ENCODE measurements at places on chromosomes 16 and 17.
A peak's percentile ranks its signal among the peaks of the same experiment; 100 is the strongest.

DNA sequence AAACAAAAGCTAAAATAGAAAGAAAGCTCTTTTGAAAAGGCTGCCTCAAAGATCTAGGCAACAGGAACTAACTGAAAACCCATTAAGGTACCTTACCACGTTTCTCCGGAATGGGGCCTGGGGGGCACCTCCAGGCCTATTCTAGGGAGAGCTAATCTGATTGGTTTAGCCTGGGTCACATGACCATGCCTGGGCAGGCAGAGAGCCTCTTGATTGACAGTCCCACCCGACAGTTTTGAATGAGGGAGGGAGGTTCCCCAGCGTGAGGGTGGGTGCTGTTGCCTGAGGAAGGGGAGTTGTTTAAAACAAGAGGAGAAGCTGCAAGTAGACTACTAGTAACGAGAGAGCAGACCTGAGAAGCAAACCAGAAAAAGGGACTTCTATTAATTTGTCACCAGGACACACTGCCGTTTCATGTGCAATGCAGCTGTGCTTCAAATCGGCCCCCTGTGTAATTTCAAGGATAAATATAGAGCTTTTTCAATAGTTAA lies 143.4 kb upstream of the HS3ST2 start:
- DNase-seq, result peak; percentile 34

DNA sequence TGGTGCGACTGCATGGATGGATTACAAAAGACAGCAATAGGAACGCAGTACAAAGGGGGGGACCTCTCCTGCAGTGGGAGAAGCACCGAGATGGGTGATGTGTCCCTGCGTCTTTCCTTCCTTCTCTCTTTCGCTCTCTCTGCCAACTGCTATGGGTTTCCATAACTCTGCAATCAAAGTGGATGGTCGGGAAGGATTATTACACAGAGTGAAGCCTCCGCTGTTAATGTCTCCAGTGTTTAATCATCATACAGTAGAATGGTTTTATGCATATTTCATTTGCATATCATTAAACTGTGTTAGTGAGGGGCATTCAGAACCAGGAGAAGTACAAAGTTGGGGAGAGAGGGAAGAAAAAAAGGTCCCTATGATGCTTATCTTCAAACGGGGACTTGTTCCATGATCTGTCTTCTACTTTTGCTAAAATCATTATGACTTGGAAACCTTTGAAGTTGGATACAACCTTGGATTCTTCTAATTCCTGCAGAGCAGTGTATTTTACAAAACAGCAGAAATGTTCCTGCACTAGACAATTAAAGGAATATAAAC lies 255.9 kb upstream of the PMFBP1 start:
- no peak for DNase-seq

DNA sequence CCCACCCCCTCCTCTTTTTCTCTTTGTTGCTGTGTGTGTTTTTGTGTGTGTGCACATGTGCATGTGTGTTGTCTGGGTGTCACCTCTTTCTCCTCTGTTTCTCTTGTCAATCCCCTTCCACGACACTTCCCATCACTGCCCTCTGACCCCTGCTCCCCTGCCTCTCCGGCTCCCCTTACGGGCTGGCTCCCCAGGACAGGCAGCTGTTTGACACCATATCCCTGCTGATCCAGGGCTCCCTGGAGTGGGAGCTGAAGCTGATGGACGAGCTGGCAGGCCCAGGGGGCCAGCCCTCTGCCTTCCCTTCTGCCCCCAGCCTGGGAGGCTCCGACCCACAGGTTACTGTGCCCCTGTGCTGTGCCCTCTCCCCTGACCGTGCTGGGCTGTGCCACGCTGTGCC lies 15.2 kb upstream of the ABCC3 start:
- DNase-seq, result no peak

DNA sequence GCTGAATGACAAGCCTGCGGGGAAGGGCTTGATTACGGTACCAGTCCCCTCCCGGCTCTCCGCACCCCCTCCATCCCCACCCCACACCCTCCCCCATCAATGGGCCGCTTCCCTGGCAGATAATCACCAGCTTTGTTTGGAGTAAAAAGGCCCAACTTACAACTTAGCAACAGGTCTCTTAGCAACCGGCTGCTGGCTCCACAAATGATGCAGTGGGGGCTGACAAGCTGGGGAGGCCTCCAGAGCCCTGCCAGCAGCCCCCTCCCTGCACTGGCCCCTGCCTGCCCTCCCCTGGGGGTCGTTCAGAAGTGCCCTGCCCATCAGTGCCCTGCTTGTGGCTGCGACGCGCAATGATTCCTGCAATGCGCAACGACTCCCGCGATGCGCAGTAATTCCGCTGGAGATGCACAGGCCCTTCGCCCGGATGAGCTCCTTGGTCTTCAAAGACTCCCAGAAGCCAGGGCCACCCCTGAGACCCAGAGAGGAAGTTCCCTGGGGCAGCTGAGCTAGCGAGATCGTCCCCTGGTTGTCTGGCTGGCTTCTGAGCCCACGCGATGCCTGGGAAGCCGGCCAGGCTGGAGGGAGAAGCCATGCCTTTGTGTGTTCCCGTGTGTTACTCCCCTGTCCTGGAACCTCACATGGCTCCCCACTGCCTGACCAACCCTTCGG lies 23.3 kb downstream of the CPNE2 start:
- DNase-seq, result no peak

DNA sequence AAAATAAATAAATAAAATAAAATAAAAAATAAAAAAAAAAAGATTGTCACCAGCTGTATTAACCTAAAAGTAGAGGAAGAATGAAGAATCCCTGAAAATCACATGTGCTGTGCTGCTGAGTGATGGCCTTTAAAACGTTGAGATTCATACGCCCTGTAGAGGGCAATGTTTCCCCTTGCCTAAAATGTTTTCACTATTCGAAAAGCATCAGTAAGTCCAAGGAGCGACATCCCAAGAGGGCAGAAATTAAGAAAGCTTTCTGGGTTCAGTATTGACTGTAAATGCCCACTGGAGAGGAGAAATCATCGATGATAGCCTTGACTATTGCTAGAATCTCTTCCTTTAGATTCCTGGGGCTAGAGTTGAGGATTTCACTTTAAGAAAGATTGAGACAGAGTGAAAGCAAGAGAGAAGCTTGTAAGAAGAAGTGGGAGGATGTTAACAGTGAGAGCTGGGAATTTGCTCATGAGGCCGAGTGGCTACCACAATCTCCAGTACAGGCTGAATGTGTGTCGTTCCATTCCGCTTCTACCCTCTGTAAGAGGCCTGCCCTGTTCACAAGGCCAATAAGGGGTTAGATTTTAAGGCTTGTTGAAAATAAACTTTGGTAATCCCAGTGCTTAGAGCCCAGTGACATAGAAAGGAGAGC lies 170.8 kb upstream of the FAM20A start:
- DNase-seq, result no peak

DNA sequence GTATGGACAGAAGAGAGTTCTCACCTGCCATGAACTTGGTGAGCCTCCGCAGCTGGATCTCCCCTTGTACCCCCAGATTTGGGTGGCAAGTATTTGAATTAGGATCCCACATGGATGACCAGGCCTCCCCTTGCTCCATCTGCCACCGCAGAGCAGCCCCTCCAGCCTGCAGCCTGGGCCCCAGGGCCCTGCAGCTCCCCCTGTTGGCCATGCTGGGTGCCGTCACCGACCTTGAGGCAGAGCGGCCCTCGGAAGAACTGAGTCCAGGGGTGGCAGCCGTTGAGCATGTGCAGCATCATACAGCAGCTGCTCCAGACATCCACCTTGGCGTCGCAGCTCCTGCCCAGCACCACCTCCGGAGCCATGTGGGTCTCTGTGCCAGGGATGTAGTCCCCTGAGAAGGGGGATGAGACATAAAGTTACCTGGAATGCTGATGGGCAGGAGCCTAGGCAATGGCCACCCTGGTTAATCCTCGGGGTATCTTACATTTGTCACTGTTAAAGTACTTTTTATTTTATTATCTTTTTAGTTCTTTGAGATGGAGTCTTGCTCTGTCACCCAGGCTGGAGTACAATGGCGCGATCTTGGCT lies 9.0 kb upstream of the SPATA32 start:
- DNase-seq, result no peak

DNA sequence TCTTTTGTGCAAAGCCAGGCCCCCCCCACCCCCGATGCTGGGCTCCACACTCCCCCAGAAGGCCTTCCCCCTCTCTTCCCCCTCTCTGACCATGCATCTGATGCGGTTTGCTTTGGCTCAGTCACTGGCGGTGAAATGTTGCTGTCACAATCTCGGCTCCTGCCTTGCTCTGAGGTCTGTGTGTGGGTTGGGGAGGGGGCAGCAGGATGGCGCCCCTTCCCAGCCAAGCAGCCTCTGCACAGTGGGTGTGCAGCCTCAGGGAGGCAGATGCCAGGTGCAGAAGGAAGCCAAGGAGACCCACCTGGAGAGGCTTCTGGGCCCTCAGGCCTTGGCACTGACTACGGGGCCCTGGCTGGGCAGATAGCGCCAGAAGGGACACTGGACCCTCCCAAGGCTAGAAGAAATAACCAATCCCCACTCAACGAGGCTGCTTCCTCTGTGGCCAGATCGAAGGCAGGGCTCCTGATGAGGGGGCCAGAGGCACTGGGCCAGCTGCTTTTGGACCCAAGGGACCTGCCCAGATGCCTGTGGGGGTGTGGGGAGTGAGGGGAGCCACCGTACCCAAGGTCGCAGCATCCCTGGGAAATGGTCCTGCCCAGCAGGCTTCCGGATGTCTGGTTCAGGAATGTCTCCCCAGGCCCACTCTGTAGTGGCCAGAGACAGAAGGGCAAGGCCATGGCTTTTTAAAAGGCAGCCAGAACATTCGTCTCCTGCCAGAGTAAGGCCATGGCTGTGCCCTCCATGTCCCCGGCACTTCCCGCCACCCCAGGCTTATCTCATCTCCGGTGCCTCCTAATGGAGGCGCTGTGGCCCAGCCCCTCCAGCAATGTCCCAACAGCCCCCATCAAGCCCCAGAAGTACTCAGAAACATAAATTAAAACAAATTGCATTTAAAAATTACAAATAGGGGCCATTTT lies 43.4 kb upstream of the SLC38A10 start:
- DNase-seq, result no peak

DNA sequence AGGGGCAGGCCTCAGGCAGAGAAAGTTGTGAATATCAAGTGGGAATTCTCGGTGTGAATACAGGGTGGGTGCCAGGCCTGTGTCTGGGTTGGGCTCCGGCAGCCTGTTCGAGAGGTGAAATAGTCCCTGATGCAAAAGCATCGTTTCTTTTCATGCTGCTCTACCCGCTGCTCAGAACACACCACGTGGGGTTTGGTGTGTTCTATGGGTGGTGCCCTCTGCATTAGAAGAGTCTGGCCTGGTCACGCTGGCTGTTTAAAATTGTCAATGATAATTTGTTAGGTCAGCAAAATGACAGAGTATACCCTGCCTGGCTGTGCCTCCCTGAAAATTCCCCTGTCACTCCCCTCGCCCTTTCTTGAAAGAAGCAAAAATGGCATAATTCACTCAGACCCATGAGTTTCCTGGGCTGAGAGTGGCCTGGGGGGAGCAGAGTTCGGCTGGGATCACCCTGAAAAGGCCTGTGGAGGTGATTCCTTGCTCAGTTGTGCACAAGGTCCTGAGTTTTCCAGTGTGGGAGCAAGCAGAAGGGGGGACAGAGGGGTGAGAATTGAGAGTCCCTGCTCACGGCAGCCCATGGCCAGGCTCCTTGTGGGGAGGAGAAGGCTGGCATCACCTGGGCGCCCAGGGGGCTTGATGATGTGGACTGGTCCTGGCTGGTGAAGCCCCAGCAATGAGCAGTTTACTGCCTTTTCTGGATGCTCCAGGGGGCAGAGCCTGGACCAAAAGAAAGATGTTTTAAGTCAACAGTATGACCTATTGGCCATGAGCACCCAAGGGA lies 3.2 kb downstream of the CACNG5 start:
- DNase-seq, result no peak

DNA sequence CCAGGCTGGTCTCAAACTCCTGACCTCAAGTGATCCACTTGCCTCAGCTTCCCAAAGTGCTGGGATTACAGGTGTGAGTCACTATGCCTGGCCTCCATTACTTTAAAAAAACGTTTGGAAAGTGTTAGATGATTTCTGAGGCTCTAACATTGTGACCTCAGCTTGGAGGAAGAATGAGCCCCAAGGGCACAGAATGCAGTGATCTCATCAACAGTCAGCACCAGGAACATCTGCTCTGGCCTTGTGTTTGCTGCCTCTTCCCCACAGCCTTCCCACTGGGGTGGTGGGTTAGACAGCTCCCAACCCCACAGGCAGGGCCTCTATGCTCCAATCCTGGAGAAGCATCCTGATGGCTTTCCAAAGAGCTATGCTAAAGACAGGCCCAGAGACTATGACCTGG lies 37.7 kb upstream of the SREBF1 start:
- DNase-seq, result no peak

DNA sequence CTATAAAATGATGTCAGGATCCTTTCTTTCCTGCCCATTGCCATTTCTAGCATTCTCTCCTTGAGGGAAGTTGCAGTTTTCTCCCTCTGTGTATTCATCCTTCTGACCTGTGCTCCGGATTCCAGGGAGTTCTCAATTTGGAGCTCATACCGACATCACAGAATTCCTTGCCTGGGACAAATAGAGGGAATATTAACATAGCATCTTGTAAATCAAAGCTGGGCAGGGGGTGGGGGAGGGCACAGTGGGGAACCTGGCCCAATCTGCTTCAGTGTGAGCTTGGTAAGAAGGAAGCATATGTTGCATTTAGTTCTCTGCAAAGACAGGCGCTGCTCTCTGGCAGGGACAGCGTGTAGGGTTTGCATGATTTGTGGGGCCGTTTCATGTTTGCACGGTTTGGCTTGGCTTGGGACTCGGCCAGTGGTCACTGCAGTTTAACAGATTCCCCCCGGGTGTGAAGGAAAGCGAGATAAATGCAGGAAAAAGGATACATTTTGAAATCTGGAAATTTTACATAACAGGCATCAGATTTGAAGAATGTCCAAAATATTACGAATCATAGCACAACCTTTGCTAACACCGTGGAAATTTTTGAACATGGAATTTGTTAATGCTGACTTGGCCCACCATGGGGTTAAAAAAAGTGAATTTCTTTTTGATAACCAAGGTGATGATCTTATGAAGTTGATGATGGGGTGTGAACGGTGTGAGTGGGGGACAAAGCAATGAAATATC lies 178.0 kb downstream of the WWOX start:
- DNase-seq, result no peak

DNA sequence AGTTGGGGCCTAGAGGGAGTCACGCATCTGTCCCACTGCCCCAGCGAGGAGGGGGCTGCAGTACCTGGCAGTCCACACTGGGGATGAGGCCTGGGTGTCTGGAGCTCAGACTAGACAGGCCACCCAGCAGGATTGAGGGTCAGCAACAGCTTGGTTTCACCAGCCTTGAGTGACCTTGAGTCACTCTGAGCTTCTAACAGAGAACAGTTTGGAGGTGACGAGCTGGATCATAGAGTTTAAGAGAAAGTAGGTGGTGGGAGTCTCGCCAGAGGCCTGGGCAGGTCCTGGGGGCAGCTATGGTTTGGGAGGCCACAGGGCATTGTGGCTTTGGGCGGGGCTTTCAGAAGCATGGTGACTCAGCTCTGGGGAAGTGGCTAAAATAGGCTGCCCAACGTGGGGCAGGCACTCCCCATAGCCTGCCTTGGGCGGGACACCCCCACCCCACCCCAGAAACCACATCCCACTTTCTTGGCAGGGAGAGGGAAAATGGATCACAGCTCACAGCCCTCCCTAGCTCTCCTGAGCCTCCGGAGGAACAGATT lies 20.5 kb downstream of the CDC42EP4 start:
- DNase-seq, result no peak
